ENCODE measurements at places on chromosomes 16 and 17.

DNA sequence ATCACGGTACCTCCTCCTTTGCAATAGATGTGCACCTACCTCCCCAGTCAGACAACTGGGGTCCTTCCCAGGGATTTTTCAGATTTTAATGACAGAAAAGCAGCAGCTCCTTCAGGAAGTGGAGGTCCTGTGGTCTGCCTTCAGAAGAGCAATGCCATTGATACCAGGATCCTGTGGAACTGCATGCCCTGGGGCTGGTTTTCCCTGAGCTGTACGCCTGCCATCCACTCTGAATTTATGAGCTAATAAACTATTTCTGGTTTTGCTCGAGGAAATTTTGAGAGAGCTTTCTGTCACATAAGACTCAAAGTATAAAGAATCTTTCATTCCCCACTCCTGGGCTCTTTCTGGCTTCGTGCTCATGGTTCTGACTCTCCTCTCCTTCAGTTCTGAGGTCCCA, 10.0 kb upstream of the CCL23 start:
- no peak overlapping the region for H3K4me3 ChIP-seq

DNA sequence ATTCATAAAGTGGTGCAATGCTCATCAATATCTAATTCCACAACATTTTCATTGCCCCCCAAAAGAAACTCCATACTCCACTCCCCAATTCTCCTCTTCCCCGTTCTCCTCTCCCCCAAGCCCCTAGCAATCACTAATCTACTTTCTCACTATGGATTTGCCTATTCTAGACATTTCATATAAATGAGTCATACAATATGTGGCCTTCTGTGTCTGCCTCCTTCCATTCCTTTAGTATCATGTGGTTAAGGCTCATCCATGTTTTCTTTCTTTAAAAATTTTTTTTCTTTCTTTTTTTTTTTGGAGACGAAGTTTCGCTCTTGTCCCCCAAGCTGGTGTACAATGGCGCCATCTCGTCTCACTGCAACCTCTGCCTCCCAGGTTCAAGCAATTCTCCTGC, 56.3 kb upstream of the HAS3 start:
- H3K36me3 ChIP-seq, result no peaks in the 10 kb centered on the region
- H3K27ac ChIP-seq, result no peak overlapping the region
- H3K27me3 ChIP-seq, result no peaks in the 10 kb centered on the region
- no peak for DNase-seq
- no peaks in the 10 kb centered on the region for H3K4me1 ChIP-seq

DNA sequence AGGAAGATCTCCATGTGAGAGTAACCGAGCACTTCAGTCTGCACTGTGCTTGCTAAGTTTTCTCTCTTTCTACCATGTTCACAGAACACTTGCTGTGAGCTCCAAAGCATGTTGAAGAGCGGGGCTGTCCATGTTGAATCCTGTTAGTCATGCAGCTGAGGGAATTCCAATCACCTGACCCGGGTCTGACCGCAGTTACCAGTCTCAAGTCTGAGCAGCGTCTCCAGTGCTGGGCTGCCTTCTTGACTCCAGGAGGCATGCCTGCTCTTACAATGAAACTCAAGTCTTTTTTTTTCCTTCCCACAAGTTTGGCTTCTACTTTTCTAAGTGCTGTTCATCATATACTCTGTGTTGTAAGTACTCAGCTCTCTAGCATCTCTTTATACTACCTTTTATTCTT, 44.3 kb downstream of the HOXB1 start:
- no peak overlapping the region for H3K27ac ChIP-seq
- no peaks in the 10 kb centered on the region for H3K36me3 ChIP-seq
- no peaks in the 10 kb centered on the region for H3K27me3 ChIP-seq

- no peak for DNase-seq
- H3K36me3 ChIP-seq, result no peaks in the 10 kb centered on the region
- no peak within 1 kb of the TSS for H3K27ac ChIP-seq
- no peak within 1 kb of the TSS for H3K4me3 ChIP-seq
- H3K4me1 ChIP-seq, result no peaks in the 10 kb centered on the region
Observed at GRCh38 chr17:29941334-29941733, at the start of gene EFCAB5. Gene EFCAB5, plus strand, starts transcription at chr17:29941634. Its CDS starts 163 bp downstream, at chr17:29941797.

- no peaks in the 10 kb centered on the region for H3K36me3 ChIP-seq
- H3K4me1 ChIP-seq, result no peaks in the 10 kb centered on the region
- no peaks in the 10 kb centered on the region for H3K27me3 ChIP-seq
- no peak overlapping the region for H3K4me3 ChIP-seq
- H3K27ac ChIP-seq, result no peak overlapping the region
- DNase-seq, result no peak
Observed at GRCh38 chr17:58172369-58173071, 5.7 kb downstream of the OR4D2 start.

- no peak overlapping the region for H3K27ac ChIP-seq
- no peaks in the 10 kb centered on the region for H3K36me3 ChIP-seq
- no peak for DNase-seq
- H3K27me3 ChIP-seq, result no peaks in the 10 kb centered on the region
Observed at GRCh38 chr17:36840796-36841195, 96.5 kb upstream of the LHX1 start.

GRCh38 chr16:83402967-83403366, 404.8 kb upstream of the HSBP1 start:
- DNase-seq, result no peak
- no peak overlapping the region for H3K27ac ChIP-seq
- H3K4me1 ChIP-seq, result peaks cover 3% of the 10 kb centered on the region
- H3K27me3 ChIP-seq, result no peaks in the 10 kb centered on the region
- no peaks in the 10 kb centered on the region for H3K36me3 ChIP-seq
- no peak overlapping the region for H3K4me3 ChIP-seq

DNA sequence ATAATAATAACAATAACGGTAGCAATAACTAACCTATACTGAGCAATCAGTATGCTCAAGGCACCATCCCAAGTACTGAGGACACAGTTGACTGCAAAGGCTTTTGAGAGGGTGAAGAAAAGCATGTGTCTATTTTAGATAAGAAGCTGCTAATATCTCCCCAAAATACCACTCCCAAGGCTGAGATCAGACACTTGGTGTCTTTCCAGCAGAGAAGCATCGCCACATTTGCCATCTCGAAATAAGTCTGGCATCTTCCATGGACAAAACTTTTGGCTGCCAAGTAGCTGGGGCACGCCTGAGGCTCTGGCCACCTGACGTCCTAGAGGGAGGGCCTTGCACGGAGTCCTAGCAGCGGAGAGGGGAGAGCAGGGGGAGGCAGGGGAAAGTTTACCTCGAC, 39.0 kb downstream of the ZNF423 start:
- no peak overlapping the region for H3K27ac ChIP-seq
- H3K27me3 ChIP-seq, result no peaks in the 10 kb centered on the region

GRCh38 chr16:69709456-69710084, 16.8 kb downstream of the NQO1 start:
- H3K27ac ChIP-seq, result peak overlapping the region; percentile 22
- peaks cover 38% of the 10 kb centered on the region for H3K36me3 ChIP-seq
- H3K4me3 ChIP-seq, result no peak overlapping the region
- H3K4me1 ChIP-seq, result peaks cover 15% of the 10 kb centered on the region
- H3K27me3 ChIP-seq, result no peaks in the 10 kb centered on the region
- DNase-seq, result no peak

DNA sequence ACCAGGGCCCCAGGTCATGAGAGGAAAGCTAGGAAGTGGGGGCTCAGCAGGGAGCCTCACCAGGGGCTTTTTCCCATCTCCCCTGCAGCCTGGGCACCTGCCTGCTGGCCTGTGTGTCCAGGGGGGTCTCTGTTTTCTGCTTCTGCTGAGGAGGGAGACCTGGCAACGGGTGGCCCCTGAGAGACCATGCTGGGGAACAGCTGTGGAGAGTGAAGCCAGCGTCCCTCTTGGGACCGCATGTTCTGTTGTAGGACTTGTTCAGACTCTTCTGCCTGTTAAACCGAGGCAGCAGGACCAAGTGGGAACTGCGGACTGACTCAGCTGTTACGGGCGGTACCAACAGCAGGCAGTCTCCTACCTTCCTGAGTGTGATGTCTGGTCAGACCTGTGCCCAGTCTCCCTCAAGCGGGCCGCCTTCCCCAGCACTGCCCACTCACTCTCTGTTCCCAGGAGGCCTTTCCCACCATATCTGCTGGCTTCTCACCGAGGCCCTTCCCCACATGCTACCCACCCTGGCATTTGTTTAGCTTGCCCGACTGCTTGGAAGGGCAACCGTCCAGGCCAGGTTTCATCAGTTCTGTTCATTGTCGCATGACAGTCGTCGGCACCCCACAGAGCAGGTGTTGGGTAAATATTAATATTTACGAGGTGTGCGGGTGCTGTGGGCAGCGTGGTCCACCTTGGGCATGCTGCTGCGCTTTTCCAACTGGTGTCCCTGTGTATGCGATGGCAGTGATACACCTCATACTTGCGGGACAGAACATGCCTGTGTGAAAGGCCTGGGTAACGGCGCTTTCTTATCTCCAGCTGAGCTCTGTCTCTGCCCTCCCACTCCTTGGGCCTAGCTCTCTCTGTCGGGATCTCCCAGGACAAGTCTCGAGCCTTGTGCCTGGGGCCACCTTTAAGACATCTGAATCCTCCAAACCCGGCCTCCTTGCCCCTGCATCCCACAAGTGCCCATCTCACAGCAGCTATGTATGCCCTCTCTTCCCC, 69.4 kb downstream of the MPRIP start:
- DNase-seq, result no peak
- no peak overlapping the region for H3K4me3 ChIP-seq
- H3K27me3 ChIP-seq, result no peaks in the 10 kb centered on the region
- no peaks in the 10 kb centered on the region for H3K36me3 ChIP-seq

DNA sequence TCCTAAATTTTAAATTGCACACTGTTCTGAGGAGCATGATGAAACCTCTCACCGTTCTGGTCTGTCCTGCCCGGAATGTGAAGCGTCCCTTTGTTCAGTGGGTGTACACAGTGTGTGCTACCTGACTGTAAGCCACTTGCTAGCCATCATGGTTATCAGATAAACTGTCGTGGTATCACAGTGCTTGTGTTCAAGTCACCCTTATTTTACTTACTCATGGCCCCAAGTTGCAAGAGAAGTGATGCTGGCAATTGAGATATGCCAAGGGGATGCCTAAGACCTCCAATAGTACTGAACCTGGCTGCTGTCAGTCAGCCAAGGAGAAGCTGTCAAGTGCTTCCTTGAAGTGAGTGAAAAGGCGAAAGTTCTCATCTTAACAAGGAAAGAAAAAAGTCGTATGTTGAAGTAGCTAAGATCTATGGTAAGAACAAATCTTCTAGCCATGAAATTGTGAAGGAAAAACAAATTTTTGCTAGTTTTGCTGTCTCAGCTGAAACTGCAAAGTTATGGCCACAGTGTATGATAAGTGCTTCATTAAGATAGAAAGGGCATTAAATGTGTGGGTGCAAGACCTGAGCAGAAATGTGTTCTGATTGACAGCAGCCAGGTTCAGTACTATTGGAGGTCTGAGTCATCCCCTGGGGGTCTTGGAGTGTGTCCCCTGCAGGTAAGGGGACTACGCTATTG, 5.8 kb downstream of the PIK3R6 start:
- DNase-seq, result peak; percentile 43
- no peaks in the 10 kb centered on the region for H3K36me3 ChIP-seq
- no peaks in the 10 kb centered on the region for H3K4me1 ChIP-seq
- no peaks in the 10 kb centered on the region for H3K27me3 ChIP-seq
- H3K27ac ChIP-seq, result no peak overlapping the region

GRCh38 chr17:43352579-43353331, 46.0 kb upstream of the ARL4D start:
- peaks cover 5% of the 10 kb centered on the region for H3K4me1 ChIP-seq
- H3K36me3 ChIP-seq, result no peaks in the 10 kb centered on the region
- H3K27ac ChIP-seq, result no peak overlapping the region

GRCh38 chr17:78637146-78637545, 60.0 kb upstream of the DNAH17 start:
- no peaks in the 10 kb centered on the region for H3K36me3 ChIP-seq
- no peaks in the 10 kb centered on the region for H3K4me1 ChIP-seq
- no peak overlapping the region for H3K4me3 ChIP-seq
- no peaks in the 10 kb centered on the region for H3K27me3 ChIP-seq
- DNase-seq, result no peak
- no peak overlapping the region for H3K27ac ChIP-seq

- DNase-seq, result no peak
- no peak overlapping the region for H3K4me3 ChIP-seq
- H3K27me3 ChIP-seq, result no peaks in the 10 kb centered on the region
Observed at GRCh38 chr17:70336411-70336810, 167.1 kb downstream of the KCNJ2 start.

- no peaks in the 10 kb centered on the region for H3K27me3 ChIP-seq
- no peak for DNase-seq
Observed at GRCh38 chr16:67555795-67556212, 6.5 kb upstream of the CTCF start.

- no peaks in the 10 kb centered on the region for H3K27me3 ChIP-seq
- no peak for DNase-seq
- H3K27ac ChIP-seq, result no peak overlapping the region
Observed at GRCh38 chr17:40519089-40519775, 17.8 kb upstream of the TNS4 start.

DNA sequence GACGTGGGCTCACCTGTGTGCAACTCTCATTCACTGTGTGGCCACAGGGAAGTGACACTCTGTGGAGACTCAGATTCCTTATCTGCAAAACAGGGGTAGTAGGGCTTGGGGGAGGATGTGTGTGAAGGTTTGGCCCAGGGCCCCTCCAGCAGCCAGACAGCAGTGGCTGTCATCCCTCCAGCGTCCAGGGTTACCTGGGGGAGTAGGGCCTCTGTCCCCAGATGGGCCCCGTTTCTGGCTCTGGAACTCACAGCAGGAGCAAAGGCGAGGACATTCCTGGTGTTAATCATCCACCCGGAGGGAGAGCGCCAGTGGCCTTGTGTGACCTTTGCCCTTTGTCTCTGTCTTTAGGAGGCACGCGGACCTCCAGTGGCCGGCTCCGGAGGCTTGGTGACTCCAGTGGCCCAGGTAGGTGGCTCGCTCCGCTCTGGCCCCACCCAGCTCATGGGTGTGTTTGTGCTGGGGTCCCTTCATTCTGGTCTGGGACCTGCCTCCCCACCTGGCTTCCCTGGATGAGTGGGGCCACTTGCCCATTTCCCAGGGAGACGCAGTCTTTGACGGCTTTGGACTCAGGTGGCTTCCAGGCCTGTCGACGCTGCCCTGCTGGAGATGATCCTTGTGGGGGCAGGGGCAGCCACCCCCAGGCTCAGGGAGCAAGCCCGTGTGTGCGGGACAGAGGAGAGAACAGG, 166.2 kb downstream of the SEC14L1 start:
- H3K27ac ChIP-seq, result no peak overlapping the region
- H3K4me3 ChIP-seq, result no peak overlapping the region
- no peaks in the 10 kb centered on the region for H3K4me1 ChIP-seq
- no peaks in the 10 kb centered on the region for H3K27me3 ChIP-seq
- DNase-seq, result no peak

GRCh38 chr16:1275791-1276579, 20.1 kb downstream of the TPSD1 start:
- H3K4me3 ChIP-seq, result no peak overlapping the region
- no peak for DNase-seq
- no peak overlapping the region for H3K27ac ChIP-seq
- H3K4me1 ChIP-seq, result no peaks in the 10 kb centered on the region
- no peaks in the 10 kb centered on the region for H3K36me3 ChIP-seq
